Aorta (tissue), 5 donors: ENCODE measurements at places on chromosomes 5 and 9. TPM values are rescaled to one million over a fixed set of nuclear protein-coding genes. Genes with fewer than 3 reads are reported as not detected.

Gene TMEM215
- polyA plus RNA-seq = not detected

Gene TPPP
- polyA plus RNA-seq = 2.5 TPM

Gene CCDC171
- polyA plus RNA-seq = 1.0 TPM

Gene EMB
- 2.5 TPM for polyA plus RNA-seq

Gene DCTN4
- 21.3 TPM for polyA plus RNA-seq

Gene SPINK4
- 129 TPM for polyA plus RNA-seq

Gene CKMT2
- polyA plus RNA-seq = 5.8 TPM

Gene S1PR3
- polyA plus RNA-seq = 31.1 TPM

Gene PDE8B
- polyA plus RNA-seq = 16.3 TPM
